MM.1S (cell line): ENCODE measurements at places on chromosomes 12 and 14.

GRCh38 chr14:101824339-101824727 lies 62.8 kb downstream of the PPP2R5C start:
- DNase-seq: no peak

GRCh38 chr12:102008615-102009126 lies 53.1 kb downstream of the WASHC3 start:
- no peak for DNase-seq

- no peak for DNase-seq
These were observed 488.9 kb downstream of the MDGA2 start for GRCh38 chr14:47186486-47186885.

DNA sequence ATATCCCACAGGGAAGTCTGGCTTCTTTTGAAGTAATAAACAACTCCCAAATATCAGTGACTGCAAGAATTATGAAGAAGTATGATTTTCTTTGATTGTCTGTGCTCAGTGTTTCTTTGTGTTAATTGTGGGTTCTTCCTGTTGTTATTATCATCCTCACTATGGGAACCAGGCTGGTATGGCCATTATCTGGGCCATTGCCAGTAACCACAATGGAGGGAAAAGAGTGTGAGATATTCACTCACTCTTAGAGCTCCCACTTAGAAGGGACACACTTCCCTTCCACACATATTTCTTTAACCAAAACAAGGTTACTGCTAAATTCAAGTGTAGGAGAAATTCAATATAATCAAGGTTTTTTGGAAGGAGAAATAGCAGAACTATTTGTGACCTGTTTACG lies 503.7 kb downstream of the SLC6A15 start:
- DNase-seq: no peak

DNA sequence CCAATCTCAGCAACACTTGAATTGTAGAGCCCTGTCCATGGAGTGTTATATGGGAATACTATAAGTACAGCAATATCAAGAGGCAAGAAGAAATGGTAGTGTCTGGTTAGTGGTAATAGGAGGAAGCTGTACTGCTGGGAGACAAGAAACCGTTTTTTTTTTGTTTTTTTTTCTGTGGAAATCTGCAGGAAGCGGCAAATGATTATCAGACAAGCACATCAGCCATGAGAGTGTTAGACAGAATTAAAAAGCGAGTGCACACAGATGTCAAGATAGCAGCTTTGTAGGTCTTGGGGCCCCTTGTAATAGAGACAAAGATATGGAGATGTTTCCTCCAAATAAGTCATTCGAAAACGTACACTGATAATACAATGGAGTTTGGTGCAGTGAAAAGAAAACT lies 6.7 kb downstream of the TESPA1 start:
- DNase-seq: no peak

- DNase-seq: no peak
These were observed 19.3 kb upstream of the FKBP4 start for GRCh38 chr12:2775431-2775830.

- DNase-seq: no peak
These were observed 61.3 kb downstream of the CACNA1C start for GRCh38 chr12:2114071-2114470.
